ENCODE measurements at places on chromosomes 3 and 15. TPM values are rescaled to one million over a fixed set of nuclear protein-coding genes. Genes with fewer than 3 reads are reported as not detected.
A peak's percentile ranks its signal among the peaks of the same experiment; 100 is the strongest.

DNA sequence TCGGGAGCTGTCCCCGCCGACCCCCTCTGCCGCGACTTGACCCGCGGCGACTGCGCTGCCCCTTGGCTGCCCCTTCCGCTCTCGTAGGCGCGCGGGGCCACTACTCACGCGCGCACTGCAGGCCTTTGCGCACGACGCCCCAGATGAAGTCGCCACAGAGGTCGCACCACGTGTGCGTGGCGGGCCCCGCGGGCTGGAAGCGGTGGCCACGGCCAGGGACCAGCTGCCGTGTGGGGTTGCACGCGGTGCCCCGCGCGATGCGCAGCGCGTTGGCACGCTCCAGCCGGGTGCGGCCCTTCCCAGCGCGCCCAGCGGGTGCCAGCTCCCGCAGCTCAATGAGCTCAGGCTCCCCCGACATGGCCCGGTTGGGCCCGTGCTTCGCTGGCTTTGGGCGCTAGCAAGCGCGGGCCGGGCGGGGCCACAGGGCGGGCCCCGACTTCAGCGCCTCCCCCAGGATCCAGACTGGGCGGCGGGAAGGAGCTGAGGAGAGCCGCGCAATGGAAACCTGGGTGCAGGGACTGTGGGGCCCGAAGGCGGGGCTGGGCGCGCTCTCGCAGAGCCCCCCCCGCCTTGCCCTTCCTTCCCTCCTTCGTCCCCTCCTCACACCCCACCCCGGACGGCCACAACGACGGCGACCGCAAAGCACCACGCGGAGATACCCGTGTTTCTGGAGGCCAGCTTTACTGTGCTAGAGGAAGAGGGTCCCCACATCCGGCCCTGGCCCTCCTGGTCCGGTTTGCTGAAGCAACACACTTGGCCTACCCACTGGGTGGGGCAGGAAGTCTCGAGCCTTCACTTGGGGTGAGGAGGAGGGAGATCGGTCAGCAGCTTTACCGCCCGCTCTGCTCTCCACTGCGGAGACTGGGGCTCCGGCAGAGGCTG, at the start of gene RASSF1:
RASSF1 (minus strand) TSS at position 389 of the 882 bp plus-strand sequence; CDS start at position 358, 31 bp downstream.
- no peak for DNase-seq

DNA sequence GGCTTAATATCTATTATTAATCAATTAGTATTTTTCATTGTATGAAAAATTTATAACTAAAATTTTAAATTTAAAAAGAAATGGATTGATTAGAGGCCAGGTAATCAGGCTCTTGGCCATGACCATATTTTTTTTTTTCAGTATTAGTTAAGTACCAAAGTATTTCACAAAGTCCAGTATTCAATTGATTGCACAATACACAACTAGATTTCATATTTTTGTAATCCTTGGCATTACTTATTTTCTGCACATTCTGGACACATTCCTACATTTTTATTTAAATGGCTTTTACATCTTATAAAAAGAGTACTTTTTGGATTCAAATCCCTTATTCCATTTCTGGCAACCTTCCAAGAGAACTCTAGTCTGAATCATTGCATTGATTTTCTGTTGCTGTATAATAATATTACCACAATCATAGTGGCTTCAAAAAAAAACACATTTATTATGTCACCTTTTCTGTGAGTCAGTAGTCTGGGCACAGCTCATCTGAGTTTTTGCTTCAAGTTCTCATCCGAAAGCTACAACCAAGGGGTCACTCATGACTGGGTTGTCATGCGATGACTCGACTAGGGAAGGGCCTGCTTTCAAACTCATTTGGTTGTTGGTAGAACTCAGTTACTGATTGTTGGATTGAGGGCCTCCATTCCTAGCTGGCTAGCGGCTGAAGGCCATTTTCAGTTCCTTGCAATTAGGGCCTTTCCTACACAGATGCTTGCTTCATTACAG, 90.7 kb downstream of the CNTN6 start:
- peak; percentile 93 for DNase-seq

GRCh38 chr3:160931474-160931873, 173.7 kb downstream of the B3GALNT1 start:
- peak; percentile 31 for DNase-seq

GRCh38 chr15:49674370-49674769, 53.5 kb downstream of the DTWD1 start:
- peak; percentile 31 for DNase-seq

GRCh38 chr3:28150465-28151206, 90.8 kb upstream of the CMC1 start:
- DNase-seq, result no peak

DNA sequence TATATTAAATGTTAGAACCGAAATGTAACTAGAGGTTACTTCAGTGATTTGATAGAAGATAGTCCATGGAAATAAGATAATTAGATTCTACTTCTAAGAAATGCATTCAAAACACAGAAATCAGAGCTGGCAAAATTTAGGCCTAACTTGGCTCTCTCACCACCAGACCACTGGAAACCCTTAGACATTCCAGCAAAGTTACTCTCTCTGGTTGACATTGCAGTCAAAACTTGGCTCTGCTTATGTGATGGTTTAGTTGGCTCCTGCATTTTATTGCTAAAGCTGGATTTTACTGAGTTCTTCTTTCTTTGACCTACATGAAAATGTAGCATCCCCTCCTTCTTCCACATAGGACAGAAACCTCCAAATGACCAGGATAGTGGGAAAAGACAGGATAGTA, 35.4 kb upstream of the CBLB start:
- no peak for DNase-seq

- no peak for DNase-seq
Measured at GRCh38 chr3:4449043-4449805, 17.8 kb downstream of the SUMF1 start.

- DNase-seq, result no peak
Measured at GRCh38 chr3:183188895-183189462, 26.4 kb upstream of the LAMP3 start.

- DNase-seq, result no peak
Measured at GRCh38 chr3:22157848-22158247, 406.8 kb upstream of the ZNF385D start.

- DNase-seq, result no peak
Measured at GRCh38 chr15:54094661-54095060, 116.4 kb downstream of the UNC13C start.

- no peak for DNase-seq
Measured at GRCh38 chr15:58044551-58044950, 21.0 kb downstream of the ALDH1A2 start.

DNA sequence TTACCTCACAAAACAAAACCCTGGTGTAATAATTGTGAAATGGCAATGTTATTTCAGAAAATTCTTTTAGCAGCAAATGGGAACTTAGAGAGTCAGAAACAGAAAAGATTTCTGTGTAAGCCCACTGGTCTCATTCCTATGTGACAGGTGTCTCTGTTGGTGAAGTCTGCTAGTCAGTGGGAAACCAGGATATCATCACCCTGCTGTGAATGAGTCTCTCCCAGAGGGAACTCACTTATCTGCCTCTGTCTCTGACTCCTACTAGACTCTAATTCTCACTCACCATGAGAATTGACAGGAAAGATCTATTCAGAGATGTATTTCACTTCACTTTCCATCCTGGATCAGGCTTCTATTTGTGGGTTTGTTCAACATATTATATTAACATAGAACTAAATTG, 266.0 kb downstream of the EPHA3 start:
- DNase-seq, result no peak

- no peak for DNase-seq
Measured at GRCh38 chr3:71099997-71100719, 483.4 kb downstream of the FOXP1 start.

- DNase-seq, result no peak
Measured at GRCh38 chr15:69056365-69056764, 41.9 kb downstream of the NOX5 start.

DNA sequence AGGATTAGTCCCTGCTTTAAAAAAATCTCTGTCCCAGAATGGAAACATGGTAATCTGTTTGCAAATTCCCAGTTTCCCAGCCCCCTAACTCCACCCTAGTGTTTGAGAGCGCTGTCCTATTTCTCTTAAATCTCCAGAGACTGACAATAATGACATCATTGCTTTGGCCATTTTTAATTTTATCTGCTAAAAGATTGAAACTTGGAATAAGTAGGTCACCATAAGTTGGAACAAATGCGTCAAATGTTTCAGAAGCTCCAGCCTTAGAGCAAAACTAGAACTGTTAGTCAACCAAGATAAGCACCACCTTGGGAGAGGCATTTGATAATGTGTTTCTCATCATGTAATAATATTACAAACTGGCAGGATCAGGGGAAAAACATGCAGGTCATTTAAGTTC, 25.7 kb upstream of the MB21D2 start:
- no peak for DNase-seq

DNA sequence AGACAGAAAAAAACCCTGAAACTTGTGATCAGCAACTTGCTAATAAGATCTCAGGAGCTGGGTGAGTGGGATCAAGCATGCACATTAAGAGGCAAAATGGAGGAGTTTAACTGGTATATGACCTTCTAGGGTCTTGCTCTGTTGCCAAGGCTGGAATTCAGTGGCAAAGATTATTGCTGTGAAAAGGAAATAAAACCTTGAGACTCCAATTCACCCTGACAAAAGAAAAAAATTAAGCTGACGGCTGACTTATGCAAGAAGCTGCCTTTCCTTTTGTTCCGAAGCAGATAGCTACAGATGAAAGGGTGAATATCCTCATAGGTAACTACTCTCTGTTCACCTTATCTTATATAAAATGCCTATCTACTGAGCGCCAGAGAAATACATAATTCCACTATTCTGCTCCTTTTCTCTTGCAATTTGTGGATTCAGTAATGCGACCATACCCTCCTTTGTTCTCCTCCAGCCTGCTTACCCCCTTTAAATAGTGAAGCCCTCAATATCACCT, 68.9 kb downstream of the HERC1 start:
- no peak for DNase-seq

- DNase-seq, result no peak
Measured at GRCh38 chr3:14322667-14323295, 79.6 kb upstream of the SLC6A6 start.

- DNase-seq, result no peak
Measured at GRCh38 chr3:123597561-123597960, 12.7 kb upstream of the HACD2 start.

GRCh38 chr3:125000661-125001060, 55.1 kb downstream of the HEG1 start:
- DNase-seq, result no peak

DNA sequence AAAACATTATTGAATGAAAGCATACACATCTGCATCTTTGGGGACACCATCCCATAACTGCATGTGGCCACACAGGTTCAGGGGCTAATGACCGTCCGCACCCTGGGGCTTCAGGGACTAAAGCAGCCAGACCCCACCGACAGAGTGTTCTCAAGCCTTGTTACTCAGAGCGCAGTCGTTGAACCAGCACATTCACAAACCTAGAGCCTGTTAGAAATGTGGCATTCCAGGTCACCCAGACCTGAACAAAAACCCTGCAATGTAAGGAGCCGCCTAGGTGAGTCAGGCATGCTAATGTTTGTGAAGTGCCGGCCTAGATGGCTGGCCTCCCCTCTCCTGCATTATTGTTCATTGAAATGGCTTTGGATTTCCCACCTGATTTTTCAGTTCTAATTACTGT, 52.3 kb upstream of the HACD2 start:
- no peak for DNase-seq

DNA sequence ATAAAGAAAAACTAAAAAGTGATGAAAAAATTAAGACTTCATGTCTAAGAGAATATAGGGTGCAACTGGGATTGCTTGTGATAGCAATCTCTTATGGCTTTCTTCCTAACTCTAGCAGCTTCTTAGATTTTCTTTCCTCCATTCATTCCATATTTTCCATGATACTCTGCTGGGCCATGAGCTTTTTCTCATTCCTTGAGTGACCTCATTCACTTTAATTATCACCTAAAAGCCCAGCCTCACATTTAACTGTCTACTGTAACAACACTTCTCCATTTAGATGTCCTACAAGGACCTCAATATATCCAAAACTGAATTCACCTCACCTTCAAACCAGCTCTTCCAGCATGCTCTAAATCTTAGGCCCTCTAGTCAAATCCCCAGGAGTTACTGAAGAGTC, 49.5 kb upstream of the ANKRD28 start:
- DNase-seq, result no peak

- peak; percentile 100 for DNase-seq
Measured at GRCh38 chr3:11600501-11601282, 43.0 kb downstream of the VGLL4 start.

DNA sequence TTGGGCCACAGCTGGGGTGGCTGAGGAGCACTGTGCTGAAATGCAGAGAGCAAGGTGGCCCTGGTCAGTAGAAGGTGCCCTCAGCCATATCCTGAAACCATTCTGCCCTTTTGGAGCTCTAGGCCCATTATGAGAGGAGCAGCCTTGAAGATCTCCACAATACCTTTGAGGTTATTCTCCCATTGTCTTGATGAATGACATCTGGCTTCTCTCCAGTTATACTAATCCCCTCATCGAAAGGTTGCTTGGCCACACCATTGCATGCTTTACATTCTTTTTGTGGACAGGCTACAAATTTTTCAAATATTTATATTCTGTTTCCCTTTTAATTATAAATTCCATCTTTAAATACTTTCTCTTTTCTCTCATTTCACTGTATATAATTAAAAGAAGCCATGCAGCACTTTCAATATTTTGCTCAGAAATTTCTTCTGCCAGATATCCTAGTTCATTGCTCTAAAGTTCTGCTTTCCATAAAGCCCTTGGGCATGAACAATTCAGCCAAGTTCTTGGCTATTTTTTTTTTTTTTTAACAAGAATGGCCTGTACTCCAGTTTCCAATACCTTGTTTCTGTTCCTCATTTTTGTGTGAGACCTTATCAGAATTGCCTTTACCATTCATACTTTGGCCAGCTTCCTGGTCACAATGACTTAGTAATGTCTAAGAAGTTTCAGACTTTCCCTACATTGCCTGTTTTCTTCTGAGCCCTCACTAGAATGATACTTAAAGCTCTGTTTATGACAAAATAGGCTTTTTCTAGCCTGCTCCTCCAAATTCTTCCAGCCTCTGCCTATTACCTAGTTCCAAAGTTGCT, 138.9 kb upstream of the SGO1 start:
- DNase-seq, result peak; percentile 66

DNA sequence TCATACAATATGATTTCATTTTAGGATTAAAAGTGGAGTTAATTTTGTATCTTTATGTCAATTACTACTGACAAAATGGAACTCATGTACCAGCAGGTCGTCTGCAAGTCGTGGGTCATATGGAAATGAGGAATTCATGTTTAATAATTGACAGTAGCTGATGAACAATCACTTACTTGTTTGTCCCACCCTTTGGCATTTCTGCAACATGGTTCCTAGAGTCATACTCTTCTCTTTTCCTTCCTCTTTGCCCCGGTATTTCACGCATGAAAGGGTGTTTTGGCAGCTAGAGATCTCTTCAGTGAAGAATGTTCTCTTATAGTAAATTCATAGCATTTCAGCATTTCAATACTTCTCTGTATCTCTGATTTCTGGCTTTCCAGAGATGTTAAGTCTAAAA, 133.3 kb upstream of the SLC24A5 start:
- DNase-seq, result no peak

- DNase-seq, result no peak
Measured at GRCh38 chr3:89613241-89613640, 505.8 kb downstream of the EPHA3 start.

- DNase-seq, result no peak
Measured at GRCh38 chr3:193742628-193743027, 149.6 kb downstream of the OPA1 start.

- DNase-seq, result no peak
Measured at GRCh38 chr15:42143866-42144625, 12.4 kb downstream of the PLA2G4F start.

The MESP2 gene
- 0.99 TPM for total RNA-seq

The VIPR1 gene
- not detected for total RNA-seq

The INSYN1 gene
- total RNA-seq, result 1.3 TPM

The VGLL3 gene
- total RNA-seq, result 53.7 TPM

The GAP43 gene
- under 0.01 TPM for total RNA-seq

The PPARG gene
- 14.9 TPM for total RNA-seq

The KLHL18 gene
- 20.1 TPM for total RNA-seq

Measured in fibroblast of lung (primary cell).